Inflammatory macrophage treated with lipopolysaccharide for 1 hour (primary cell): ENCODE measurements at places on chromosomes 11 and 22.

DNA sequence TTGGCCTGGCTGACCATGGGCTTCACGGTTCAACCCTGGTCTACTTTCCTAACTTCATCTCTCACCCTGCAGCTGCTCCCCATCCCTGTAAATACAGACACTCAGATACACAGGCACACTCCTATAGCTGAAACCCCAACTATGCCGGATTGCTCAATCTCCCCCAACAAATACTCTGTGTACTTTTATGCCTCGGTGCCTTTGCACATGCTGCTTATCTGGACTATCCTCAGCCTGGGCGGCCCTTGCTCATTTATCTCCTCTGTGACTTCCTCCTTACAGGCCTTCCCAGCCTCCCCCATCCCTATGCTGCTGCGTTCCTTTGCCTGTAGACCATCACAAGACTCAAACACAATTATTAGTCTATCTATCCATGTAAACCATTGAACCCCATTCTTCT is 76.6 kb downstream of the PKNOX2 start:
- DNase-seq: no peak

DNA sequence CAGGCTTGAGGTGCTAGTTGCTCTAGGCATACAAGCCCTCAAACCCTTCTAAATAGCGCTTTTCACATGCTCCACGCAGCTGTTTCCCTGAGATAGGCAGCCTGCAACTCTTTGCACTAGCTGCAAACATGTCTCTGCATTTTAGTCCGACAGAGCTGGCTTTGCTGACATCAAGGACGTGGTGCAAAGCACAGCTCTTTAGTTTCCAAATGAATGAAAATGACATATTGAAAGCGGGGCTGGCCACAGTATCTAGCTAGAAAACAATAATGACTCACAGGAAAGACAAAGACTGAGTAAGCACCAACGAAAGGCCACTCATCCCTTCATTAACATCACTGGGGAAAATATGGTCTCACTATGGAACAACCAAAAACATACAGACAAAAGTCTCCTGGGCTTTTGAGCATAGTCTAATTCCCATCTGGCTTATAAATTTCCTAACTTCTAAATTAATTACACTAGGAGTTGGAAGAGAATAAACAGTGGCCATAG is 15.3 kb upstream of the ZC3H12C start:
- no peak for DNase-seq

DNA sequence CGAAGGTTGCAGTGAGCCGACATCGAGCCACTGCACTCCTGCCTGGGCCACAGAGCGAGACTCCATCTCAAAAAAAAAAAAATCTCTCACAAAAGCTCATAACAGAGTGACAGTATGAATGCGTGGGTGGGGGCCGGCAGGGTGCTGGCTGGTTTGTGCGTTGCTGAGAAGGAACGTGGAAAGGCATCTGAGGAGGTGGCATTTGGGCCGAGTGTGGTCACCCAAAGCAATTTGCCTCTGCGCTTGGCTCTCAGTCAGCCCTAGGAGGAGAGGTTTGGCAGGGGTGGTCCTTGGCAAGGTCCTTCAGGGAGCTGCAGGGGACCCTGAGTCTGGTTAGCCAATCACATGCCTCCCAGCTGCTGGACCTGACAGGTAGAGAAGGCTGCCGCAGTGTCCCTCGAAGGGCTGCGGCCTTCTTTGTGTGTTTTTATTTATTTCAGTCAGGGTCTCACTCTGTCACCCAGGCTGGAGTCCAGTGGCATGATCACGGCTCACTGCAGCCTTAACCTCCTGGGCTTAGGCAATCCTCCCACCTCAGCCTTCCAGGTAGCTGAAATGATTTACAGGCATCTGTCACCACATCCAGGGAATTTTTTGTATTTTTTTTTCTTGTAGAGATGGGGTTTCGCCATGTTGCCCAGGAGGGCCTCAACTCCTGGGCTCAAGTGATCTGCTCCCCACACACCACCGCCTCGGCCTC is 23.5 kb upstream of the OSBPL5 start:
- DNase-seq: no peak

DNA sequence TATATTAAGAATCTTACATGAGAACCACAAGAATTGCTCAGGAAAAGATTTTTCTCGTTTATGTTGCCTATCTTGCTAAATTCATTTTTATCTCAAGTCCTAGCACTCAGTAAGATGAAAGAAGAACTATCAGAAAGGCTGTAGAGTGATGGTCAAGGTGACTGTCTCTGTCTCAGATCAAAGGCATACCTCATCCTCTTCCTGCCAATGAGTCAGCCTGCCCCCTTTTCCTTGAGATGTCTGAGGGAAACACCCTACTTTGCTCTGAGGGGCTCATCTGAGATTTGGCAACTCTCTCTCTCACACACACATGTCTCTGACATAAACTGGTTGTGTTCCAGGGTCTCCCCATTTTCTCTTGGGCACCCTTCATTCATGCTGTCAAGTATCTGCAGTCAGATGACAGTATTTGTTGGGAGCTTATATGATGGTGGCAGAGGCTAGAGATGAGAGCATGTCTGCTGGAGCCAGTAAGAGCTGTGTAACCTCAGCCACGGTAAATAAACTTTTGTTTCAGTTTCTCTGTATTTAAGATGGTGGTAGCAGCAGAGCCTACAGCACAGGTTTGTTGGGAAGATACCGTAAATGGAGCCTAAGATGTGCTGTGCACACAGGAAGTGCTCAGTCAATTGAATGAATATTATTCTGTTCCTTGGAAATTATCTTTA is 1.6 kb downstream of the MMP27 start:
- DNase-seq: no peak

GRCh38 chr22:31659246-31659645 is 2.8 kb downstream of the PISD start:
- no peak for DNase-seq

GRCh38 chr11:68206211-68206610 is 6.9 kb downstream of the KMT5B start:
- DNase-seq: peak; percentile 73

DNA sequence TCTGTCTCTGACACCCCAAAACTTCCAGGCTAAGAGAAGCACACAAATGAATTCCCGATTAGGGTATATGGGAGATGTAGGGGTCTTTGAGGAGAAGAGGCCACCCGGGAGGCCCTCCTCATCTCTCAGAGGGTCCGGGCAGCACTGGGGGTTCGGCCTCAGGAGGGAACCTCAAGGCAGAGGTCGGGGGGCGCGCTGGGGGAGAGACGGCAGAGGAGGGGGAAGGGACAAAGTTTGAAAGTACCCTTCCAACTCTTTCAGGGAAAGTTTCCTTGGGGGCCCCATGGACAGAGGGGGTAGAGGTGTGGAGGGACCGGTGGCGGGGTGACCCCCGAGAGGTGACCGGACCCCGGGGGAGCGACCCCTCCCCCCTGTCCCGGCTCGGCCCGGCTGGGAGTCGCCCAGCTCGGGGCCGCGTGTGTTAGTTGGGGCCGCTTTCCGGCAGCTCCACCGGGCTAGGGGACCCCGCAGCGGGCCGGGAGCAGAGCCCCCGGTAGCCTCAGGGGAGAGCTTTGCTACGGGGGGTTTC is 3.3 kb upstream of the GCAT start:
- DNase-seq: no peak

DNA sequence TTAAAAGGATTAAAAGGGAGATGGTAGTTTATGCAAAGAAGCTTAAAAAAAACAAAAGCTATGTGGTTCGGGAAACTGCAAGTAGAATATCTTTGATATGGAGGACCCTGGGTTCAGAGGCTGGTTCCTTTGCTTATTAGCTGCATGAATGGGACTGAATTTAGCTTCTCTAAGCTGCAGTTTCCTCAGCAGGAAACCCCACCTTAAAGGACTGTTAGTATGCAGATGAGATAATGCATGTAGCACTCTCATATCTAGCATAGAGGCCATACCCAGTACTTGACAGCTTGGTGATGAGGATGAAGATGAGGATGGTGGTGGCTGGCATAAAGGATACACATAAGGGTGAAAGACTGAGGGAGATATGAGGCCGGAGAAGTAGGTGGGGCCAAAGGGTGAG is 134.6 kb downstream of the RRAS2 start:
- no peak for DNase-seq

DNA sequence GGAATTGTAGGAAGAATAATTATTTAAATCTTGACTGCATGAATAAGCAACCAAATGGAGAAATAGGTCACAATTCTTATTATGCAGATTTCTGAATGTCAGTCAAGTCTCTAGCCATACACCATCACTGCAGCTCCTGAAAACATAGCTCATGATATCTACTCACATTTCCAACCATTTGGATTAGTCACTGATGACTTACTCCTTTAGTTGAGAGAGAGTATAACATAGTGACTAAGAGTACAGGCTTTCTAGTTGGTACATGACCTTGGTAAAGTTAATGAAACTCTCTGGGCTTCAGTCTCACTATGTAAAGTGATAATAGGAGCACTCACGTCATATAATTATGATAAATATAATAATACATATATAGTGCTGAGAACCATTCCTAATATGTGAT is 265.2 kb downstream of the KCNA4 start:
- no peak for DNase-seq

- DNase-seq: no peak
Observed at GRCh38 chr11:63901660-63902059, 15.3 kb downstream of the RCOR2 start.

DNA sequence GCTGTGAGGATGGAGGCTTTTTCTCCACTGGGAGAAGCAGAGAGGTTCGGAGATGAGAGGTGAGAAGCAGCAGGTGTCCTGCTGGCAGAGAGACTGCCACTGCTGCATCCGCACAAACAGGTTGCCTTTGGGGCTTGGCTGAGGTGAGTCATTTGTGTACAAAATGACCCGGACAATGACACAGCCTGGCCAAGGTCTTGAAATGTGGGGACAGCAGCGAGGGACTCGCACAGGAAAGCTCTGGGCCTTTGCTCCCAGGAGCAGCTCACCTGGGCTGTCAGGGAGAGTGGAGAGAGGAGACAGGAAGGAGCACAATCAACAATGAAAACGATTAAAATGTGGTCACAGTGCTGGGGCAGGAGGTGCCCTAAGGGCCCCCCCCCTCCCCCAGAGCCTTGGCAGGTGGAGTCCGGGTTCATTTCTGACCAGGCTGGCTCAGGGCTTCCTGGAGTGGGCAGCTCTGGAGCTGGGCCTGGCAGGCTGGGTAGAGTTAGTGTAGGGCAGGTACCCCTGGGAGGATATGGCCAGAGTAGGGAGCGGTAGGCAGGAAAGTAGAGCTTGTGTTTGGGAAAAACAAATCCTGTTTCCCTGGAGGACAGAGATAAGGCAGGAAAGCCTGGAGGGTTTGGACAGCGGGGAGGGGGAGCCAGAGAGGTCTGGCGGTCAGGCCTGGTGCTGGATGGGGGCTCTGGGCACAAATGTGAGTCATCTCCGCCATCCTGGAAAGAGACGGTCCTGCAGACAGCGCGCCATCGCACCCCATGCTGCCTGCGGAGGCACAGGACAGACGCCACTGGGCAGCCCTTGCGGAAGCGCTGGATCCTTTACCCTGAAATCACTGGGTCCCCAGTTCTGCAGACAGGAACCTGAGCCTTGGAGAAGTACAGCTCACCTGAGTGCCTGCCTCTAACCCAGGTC is 37.8 kb upstream of the CELSR1 start:
- DNase-seq: no peak

DNA sequence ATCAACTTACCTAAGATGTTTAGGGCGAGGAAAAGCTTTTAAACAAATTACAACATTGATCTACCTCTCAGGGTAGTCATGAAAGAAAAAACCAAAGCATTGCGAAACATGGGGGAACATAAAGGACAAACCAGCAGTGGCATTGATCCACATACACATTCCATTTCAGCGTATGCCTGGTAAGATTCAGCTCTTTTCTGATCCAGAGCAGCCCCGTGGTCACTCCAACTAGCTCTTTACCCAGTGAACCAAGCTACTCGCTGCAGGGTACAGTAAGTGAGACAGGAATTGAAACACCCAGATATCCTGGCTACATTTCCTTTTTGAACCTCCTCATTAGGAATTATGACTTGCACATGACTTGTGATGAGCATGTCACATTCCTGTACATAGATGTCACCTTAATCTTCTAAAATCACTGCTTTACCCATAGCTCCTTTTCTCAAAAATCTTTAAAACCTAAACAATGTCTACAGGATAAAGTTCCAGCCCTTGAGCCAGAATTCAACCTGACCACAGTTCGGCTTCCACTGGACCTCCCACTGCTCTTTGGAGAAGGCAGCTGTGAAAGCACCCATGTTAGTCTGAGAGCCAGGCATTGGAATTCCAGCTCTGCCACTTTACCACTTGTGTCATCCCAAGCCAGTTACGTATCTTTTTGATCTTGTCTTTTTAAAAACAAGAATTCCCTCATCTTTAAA is 42.9 kb upstream of the AKIP1 start:
- no peak for DNase-seq

- no peak for DNase-seq
Observed at GRCh38 chr11:111672949-111673348, 70.7 kb downstream of the SIK2 start.

GRCh38 chr11:39641751-39642150 is 1817.7 kb downstream of the LRRC4C start:
- DNase-seq: no peak

DNA sequence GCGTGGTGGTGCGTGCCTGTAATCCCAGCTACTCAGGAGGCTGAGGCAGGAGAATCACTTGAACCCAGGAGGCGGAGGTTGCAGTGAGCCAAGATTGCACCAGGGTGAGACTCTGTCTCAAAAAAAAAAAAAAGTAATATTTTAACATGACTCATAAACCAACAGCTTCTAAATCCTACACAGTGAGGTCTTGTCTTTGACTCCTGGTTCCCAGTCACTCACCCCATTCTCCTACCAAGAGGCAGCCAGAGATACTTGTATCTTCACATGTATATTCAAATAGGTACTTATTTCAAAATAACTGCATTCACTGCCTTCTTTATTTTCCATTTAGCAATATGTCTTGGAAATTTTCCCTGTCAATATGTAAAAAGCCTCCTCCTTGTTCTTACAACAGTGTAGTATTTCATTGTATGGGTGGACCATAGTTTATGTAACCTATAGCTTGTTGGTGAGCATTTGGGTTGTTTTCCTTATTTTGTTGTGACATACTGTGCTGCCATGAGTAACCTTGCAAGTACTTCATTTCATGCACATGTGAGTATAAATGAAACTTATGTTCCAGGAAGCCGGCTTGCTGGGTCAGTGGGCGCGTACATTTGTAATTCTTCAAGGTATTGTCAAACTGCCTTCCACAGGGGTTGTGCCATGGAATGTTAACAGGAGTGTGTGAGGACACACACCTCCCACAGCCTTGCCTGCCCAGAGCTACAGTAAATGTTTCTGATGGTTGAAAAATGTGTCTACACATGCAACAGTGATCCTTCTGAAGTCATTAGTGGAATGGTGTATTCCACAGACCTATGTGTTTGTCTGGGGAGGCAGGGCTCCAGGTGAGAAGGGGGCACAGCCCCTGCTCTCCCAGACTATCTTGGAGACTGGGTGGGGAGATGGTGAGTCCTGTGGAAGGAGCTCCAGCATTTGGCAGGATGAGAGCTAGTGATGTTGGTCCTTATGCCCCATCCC is 47.9 kb downstream of the OSBP2 start:
- DNase-seq: peak; percentile 55
